ENCODE measurements at places on chromosomes 2 and 18.

DNA sequence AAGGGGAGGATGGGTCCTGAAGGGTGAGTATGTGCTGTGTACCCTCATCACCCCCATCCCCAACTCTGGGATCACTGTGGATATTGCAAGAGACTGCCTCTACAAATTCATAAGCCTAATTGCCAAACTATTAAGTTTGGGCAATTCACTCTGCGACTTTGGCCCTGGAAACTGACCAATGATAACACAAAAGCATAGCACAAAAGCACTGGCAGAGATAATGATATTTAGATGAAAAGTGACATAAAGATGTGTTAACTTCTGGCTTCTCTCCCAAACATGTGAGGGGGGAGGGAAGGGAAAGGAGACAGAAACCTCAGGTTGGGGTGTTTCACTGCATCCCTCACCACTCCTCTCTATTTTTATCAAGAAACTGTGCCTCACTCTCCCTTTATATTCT is 150.3 kb downstream of the SATB2 start:
- no peak for DNase-seq

DNA sequence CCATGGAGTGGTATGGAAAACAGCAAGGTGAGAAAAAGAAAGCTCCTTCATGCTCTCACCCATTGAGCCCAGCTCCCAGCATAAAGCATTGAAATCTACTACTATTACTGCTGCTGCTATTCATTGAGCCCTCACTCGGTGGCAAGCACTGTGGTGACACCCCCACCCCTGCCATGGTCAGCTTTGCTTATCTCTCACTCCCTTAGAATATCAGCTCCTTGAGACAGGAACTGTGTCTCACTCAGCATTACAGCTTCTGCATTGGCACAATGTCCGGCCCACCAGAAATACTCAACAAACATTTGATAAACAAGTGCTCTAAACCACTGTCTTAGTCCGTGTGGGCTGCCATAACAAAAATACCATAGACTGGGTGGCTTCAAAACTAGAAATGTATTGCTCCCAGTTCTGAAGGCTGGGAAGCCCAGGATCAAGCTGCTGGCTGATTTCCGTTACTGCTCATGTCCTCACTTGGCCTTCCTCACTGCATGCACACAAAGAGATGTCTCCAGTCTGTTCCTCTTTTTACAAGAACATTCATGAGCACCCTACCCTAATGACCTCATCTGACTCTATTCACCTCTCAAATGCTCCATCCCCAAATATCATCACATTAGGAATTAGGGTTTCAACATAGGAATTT is 116.3 kb downstream of the ZBTB7C start:
- DNase-seq, result no peak

- DNase-seq, result no peak
Measured at GRCh38 chr2:188984065-188984491, 9.9 kb downstream of the COL3A1 start.

- no peak for DNase-seq
Measured at GRCh38 chr18:39692367-39693015, 2126.9 kb upstream of the CELF4 start.

GRCh38 chr18:10013621-10014543 is 100.1 kb downstream of the VAPA start:
- DNase-seq, result no peak

All from activated CD8-positive, alpha-beta memory T cell treated with anti-CD3 and anti-CD28 coated beads for 1 hour (primary cell).